PC-3 (cell line): ENCODE measurements at places on chromosomes 2 and 18.

- DNase-seq: no peak
Observed at GRCh38 chr2:183521911-183522310, 397.7 kb downstream of the NUP35 start.

DNA sequence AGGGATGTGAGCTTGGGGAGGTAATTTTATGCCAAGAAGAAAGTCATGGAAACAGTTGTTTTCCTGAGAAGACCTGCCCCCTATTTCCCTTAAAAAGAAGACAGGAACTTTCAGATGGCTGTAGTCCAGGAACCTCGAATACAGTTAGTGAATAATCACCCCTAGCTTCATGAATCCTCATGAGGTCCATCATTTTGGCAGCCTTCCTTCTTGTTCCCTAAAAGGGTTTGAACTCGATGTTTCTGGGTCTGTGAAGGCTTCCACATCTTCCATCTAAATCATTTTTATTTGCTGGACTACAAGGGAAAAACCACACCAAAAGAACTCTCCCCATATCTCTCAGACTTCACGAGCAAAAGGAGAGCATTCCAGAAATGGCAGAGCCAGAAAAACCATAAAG, 290.8 kb downstream of the SLC4A3 start:
- no peak for DNase-seq

- no peak for DNase-seq
Observed at GRCh38 chr2:85340034-85340892, 12.5 kb upstream of the TGOLN2 start.

- no peak for DNase-seq
Observed at GRCh38 chr18:2338601-2339000, 232.7 kb downstream of the METTL4 start.

DNA sequence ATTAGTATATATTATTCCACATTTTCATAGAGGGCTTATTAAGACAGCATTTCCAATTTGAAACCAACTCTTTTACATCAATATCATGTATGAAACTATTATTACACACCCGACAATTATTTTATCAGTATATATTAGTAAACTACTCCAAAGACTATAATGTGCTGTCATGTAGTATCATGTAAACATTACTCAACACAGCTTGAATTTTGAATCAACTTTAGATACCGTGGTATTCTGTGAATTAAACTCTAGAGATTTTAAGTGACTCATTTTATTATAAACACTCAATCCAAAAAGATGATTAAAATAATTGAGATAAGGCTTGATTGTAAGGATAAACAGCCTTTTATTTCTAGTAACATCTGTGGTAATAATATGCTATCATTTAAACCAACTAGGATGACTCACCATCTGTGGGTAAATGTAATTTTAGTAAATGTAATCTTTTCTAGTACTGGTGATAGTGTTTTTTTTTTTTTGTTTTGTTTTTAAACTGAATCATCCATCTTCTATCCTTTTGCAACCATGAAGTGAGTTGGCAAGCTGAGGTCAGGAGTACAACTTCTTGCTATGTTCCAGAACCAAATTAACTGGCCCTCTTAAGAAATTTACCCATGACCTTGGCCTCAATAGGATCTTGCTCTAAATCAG, 144.3 kb upstream of the SMAD7 start:
- DNase-seq: peak; percentile 43

- no peak for DNase-seq
Observed at GRCh38 chr2:200431996-200432705, 77.7 kb downstream of the KCTD18 start.
